ENCODE measurements at places on chromosomes 7 and 10. TPM values are rescaled to one million over a fixed set of nuclear protein-coding genes. Genes with fewer than 3 reads are reported as not detected.
A peak's percentile ranks its signal among the peaks of the same experiment; 100 is the strongest.

DNA sequence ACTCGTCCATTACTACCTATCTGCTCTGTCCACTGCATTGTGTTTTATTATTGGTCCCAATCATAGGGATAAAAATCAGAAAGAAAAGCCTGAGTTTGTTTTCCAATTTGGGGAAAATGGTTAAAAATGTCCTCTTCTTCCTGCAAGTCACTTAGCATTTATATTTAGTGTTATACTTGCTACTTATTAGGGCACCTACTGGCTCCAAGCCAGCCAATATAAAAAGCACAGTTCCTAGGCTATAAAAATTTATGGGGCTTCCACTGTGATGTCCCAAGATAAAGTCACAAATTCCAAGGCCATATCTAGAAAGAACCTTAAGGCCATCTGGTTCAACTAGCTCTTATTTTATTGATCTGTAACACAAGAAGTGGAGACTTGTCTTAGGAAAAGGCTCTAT, 3.2 kb downstream of the SLC35B4 start:
- no peak for DNase-seq

DNA sequence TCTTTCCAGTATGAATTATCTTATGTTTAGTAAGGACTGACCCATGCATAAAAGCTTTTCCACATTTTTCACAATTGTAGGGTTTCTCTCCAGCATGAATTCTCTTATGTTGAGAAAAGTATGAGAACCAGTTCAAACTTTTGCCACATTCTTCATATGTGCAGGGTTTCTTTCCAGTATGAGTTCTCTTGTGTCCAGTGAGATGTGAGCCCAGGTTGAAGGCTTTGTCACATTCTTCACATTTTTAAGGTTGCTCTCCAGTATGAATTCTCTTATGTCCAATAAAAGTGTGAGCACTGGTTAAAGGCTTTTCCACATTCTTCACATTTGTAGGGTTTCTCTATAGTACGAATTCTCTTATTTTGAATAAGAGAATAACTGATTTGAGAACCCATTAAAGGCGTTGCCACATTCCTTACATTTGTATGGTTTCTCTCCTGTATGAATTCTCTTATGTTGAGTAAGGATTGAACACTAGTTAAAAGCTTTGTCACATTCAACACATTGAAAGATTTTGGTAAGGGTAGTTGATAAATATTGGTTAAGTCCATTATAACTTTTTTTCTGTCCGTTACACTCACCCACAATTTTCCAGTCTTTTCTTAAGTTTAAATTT, 911.0 kb upstream of the ZNF722 start:
- DNase-seq, result no peak

GRCh38 chr10:118473305-118473960, 122.0 kb downstream of the PRLHR start:
- DNase-seq, result no peak

- no peak for DNase-seq
These were observed 10.8 kb downstream of the NKX6-2 start for GRCh38 chr10:132774902-132775863.

- no peak for DNase-seq
These were observed 145.3 kb downstream of the SFMBT2 start for GRCh38 chr10:7265396-7266123.

DNA sequence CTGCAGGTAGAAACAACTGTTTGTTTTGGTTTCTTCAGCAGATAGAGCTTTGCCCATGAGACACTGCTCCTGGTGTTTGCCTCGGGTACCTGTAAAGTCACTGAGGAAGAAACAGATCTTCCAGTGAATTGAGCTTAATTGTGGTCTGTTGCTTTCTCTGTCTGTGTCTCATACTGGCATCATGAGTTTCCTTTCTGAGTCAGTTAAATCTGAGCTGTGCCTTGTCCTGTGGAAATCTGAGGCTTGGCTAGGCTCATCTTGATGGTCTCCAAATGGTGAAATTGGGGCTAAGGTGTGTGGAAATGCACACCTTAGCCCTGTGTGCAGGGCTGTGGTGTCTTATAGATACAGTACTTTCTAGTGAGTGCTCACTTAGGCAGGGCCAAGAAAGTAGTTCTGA, 67.4 kb downstream of the GBF1 start:
- no peak for DNase-seq

GRCh38 chr7:490461-491291, 29.0 kb downstream of the PDGFA start:
- DNase-seq, result peak; percentile 42

DNA sequence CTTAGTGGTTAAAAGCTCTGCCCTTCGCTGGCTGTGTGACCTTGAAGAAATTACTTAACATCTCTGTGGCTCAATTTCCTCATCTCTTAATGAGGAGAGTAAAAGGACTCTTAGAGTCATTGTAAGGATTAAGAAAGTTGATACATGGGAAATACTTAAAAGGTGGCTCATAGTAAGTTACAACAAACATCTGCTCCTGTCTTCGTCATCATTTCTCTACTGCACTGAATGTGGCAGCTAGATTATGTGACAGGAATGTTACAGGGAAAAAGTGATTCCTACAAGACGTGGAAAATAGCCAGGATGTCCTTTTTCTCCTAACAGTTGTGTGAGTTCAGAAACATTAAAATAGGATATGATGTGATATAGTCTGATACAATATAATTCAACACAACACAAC, 184.7 kb downstream of the FRMD4A start:
- DNase-seq, result no peak

DNA sequence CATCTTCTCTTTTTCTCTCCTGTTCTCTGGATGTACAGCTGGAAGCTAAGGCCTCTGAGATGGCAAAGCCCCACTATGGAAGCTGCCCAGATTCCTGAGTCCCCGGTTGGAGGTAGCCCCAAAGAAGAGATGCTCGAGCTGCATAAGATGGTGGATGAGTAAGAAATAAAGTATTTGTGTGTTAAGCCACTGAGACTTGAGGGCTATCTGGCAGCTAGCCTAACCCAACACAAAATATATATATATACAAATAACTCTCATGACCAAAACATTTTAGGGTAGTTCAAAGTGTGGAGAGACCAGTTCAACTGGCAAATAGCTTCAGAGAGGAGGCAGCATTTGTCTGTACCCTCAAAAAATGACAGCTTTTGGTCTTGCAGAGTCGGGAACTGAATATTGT, 72.4 kb upstream of the PDE1C start:
- DNase-seq, result no peak

GRCh38 chr7:153381275-153382040, 621.9 kb downstream of the ACTR3B start:
- DNase-seq, result no peak

The CCNJ gene
- 5.1 TPM for total RNA-seq

The AMZ1 gene
- 0.31 TPM for total RNA-seq

The IL15RA gene
- total RNA-seq, result 9.6 TPM

DNA sequence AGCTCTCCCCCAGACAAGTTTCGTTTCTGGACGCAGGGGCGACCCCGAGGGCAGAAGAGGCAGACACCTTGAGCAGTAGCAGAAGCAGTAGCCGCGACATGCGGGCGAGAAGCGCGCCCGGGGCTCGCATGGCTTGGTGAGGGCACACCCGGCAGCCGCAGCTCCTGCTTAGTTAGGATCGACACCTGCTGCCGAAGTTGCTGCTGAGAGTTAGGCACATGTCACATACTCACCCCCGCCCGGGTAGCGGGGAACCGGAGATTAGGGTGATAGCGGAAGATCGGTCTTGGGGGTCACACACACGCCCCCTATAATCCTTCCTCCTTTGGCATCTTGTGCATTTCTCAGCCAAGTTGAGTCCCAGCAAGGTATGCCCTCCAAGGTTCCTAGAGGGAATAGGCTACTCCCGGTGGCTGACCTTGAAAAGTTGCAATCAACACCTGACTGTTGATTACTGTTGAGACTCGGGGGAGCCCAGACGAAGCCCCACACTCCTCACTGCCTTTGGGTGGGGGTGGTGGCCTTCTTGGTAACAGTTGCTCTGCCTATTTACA, 668 bp downstream of the GPR37 start:
- no peak for DNase-seq

The FAM180A gene
- 8.0 TPM for total RNA-seq

The NRP1 gene
- 156 TPM for total RNA-seq

The LIPN gene
- total RNA-seq, result 0.31 TPM

- no peak for DNase-seq
These were observed 6.9 kb upstream of the SUN1 start for GRCh38 chr7:825386-825785.

The ATAD1 gene
- total RNA-seq, result 59.5 TPM

The IGFBP3 gene
- 60.9 TPM for total RNA-seq

GRCh38 chr10:52099026-52099600, 215.0 kb upstream of the DKK1 start:
- no peak for DNase-seq

DNA sequence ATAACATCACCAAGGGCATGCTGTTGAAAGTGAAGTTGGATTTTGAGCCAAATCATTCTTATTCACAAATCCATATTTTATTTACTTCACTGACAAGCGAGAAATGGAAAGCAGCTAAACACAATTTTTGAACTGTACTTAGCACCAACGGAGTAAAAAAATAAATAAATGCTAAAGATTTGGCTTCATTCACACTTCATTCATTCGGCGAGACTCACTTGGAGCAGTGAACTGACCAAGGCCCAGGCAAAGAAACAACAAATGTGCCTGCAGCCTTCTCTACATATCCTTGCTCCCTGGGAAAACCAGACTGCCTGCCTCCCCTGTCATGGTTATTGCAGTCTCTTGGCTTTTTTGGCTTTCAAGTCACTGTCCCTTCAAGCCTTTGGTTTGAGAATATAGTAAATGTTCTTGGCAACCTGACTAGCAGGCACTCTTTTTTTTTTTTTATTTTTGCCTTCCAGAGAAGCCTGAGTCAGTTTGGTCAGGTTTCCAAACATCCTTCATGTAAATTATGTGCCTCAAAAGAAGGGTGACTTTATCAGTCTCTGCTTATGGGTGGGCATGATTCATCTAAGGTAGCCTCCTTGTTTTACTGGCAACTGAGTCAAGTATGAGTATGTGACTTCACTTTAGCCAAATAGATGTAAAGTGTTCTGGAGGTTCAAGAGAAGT, 177.6 kb upstream of the MEOX2 start:
- DNase-seq, result no peak

The CXCL12 gene
- 394 TPM for total RNA-seq

GRCh38 chr10:21171936-21172541, 274.9 kb upstream of the NEBL start:
- no peak for DNase-seq

The SSC4D gene
- total RNA-seq, result 0.58 TPM

DNA sequence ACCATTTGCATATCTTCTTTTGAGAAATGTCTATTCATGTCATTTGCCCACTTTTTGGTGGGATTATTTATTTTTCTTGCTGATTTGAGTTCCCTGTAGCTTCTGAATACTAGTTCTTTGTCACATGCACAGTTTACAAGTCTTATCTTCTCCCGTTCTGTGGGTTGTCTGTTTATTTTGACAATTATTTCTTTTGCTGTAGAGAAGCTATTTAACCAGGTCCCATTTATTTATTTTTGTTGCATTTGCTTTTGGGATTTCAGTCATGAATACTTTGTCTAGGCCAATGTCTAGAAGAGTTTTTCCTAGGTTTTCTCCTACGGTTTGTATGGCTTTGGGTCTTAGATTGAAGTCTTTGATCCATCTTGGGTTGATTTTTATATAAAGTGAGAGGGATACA, 32.9 kb downstream of the GPR22 start:
- DNase-seq, result no peak

DNA sequence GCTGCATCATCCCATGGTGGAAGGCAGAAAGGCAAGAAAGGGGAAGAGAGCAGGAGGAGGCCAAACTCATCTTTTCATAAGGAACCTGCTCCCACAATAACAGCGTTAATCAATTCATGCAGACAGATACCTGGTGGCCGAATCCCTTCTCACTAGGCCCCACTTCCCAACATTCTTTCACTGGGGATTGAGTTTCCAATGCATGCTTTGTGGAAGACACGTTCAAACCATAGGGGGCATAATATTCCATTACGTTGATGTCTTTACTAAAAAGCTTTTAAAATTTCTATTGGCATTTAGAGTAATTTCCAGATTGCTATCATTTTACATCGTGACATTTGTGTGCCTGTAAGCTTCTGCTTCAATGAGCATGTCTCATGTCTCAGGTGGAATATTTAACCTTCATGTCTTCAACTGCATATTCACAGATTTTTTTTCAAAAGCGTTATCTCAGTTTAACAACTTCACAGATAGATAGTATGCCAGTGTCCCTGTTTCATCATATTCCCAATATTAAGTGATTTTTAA, 88.5 kb downstream of the LHFPL3 start:
- DNase-seq, result no peak

GRCh38 chr7:140940898-140941297, 16.2 kb upstream of the BRAF start:
- DNase-seq, result no peak

- DNase-seq, result no peak
These were observed 83.0 kb upstream of the CXCL12 start for GRCh38 chr10:44467900-44468299.

DNA sequence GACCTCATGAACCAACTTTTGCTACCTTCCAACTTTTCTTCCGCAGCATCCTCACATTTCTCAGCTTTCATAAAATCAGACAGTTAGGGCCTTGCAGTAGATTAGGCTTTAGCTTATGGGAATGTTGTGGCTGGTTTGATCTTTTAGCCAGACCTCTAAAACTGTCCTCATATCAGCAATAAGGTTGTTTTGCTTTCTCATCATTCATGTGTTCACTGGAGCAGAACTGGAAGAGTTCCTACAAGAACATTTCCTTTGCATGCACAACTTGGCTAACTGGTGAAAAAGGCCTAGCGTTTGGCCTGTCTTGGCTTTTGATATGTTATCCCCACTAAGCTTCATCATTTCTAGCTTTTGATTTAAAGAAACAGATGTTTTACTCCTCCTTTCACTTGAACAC, 130.0 kb upstream of the LRRTM3 start:
- no peak for DNase-seq

DNA sequence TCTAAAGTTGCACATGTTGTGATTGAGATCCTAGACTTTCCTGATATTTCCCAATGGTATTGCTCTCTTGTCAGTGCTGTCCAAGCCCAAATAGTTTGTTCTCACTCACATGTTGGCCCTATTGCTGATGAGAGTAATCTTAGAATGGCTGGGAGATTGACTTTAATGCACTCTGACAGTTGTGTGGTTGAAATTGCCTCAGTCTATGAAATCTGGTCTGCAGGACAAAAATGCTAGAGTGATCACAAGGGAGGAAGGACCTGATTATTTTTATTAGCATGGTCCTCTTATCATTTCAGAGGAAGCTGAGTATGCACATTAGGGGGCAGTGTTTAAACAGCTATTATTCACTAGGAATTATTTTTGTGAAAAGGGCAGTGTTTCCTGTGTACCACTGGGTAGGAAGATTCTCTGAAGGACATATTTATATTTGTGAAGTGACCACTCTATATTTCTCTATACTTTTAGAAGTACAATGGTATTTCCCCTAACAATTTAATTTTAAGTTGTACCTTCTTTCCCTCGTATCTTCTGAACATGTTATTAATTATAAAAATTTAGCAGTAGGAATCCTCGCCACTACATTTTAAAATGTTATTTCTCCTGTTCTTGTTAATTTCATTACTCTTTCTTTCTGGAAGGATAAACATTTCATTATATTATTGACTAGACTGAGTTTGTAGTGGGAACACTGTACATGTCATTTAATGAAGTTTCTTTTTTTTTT, 64.4 kb downstream of the SUGCT start:
- no peak for DNase-seq

- DNase-seq, result no peak
These were observed 1.7 kb downstream of the CFAP43 start for GRCh38 chr10:104230490-104230889.

GRCh38 chr7:136079934-136080333, 102.8 kb upstream of the MTPN start:
- no peak for DNase-seq

The TDRD1 gene
- 0.31 TPM for total RNA-seq
